ENCODE measurements at places on chromosomes 12 and 14.

DNA sequence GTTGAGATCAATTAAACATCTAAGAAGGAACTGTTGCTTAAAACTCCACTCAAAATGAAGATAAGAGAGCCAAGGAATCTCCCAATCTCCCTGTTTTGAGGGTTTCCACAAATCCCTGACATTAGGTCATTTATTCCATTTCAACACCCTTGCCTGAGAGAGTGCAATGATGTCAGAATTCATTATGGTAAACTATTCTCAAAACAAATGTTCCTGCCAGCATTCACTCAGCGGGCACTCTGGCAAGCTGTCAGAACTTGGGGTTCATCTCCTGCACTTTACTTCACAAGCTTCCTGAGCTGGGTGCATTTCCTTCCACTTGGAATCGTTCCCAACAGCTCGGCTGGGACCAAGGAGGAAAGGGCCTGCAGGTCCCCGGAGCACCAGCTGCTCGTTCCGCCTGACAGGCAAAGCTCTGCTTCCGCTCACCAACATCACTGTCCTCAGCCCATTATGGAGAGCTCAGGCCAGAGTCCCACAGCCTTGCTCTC, 117.8 kb downstream of the TTC7B start:
- DNase-seq: no peak

GRCh38 chr12:90401185-90401584, 553.8 kb downstream of the CCER1 start:
- DNase-seq: no peak

DNA sequence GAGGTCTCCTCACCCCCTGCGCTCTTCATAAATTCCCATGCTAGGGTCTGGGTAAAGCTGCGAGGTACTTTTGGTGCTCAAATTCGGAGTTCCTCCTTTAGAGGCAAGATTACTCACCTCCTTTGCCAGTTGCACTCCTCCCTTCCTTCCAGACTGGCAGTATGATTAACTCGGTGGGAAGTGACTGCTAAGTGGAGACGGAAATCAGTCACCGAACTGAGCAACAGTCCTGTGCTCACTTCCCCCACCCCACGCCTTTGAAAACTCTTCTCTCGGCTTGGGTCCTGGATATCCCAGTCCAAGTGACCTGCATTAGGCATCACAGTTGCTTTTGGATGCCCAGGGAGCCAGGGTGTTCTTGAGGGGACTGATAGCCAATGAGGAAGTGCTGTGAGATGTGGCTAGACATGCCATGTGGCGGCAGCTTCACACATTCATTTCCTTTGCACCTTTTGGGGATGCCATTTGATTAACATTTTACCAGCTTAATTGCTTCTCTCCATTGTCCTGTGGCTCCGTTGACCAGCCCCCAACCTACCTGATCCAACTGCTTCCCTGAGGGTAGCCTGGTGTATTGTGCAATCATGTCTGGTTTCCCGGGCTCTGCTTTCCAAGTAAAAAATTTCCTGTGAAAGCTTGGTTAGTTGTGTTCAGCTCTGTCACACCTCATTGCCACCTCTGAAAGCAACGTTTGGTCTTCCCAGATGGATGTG, 840 bp downstream of the PNP start:
- peak; percentile 38 for DNase-seq

- peak; percentile 12 for DNase-seq
Observed at GRCh38 chr14:53180272-53181221, 27.4 kb upstream of the DDHD1 start.

- no peak for DNase-seq
Observed at GRCh38 chr12:109900752-109901580, 892 bp downstream of the TCHP start.

- DNase-seq: no peak
Observed at GRCh38 chr14:19771895-19772430, 1.3 kb upstream of the OR4M1 start.

DNA sequence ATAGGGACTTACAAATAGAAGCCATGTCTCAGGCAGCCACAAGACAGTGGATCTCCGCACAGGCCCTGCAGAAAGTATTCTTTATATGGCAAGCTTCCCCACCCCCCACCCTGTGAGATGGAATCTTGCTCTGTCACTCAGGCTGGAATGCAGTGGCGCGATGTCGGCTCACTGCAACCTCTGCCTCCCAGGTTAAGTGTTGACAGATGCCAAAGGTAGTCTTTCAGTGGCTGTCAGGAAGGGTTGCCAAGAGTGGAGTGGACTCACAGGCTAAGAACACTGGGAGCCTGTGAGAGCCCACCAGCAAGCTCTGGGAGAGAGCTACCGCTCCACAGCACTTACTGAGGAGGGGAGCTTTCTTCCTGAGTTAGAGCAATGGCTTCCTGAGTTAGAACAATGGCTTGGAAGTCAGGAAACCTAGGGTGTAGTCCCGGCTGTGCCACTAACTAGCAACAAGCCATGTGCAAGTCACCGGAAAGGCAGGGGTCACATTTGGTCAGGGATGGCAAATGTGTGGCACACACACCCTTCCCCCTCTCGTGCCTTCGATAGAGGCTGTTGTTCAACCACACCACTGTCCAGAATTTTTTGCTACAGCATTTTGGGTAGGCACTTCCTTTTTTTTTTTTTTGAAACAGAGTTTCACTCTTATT, 2.6 kb downstream of the RNASE1 start:
- no peak for DNase-seq

GRCh38 chr12:4763549-4763948, 43.3 kb downstream of the GALNT8 start:
- no peak for DNase-seq

GRCh38 chr14:102819176-102819628, 42.0 kb downstream of the TRAF3 start:
- DNase-seq: peak; percentile 22

DNA sequence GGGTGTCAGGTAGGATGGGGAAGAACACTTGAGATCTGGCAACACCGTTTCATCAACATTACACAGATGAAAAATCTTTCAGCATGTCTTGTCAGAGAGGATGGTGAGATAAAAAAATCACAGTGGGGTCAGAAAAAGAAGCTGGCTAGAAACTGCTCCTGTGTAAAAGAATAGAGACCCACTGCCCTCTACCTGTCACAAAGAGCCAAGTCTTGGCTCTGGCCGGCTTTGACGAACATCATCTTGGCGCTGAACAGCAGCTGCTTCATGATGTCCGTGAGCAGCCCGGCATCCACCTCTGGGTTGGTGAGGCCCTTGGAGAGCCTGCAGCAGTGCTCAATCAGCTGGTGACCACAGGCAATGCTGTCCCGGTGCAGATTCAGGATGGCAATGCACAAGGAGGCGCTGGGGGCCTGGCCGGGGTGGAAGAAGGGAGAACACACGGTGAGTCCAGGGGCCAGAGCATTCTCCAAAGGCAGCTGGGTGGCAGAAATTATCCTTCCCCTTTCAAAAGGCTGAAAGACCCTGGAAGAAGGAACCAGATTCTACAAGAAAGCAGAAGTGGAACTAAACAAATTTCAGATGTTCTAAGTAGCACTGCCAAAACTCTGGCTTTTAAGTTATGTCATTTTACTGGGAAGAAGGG, 50.2 kb downstream of the ZFYVE26 start:
- no peak for DNase-seq

DNA sequence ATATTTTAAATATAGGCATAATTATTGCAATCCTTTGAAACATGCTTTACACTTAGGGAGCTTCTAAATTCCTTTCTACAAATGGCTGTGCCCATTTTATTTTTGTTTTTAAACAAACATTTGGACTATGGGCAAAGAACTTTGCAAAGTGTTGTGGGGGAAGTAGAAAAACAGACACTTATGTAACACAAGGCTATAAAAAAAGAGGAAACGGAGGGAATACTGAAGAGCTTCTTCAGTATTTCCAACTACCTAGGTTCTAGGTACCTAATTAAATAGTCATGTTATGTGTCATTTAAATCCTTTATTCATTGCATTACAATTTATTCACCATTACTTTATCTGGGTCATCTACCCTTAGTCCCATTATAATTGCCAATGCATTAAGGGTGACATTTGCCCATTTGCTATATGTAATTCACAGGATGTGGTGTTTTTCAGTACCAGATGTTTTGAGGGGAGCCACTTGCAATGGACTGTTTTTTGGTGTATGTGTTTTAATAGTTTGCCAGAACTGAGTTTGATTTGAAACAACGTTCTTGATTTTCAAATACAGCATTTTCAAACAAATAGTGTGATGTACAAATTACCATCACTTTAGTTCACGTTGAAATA, 1.5 kb upstream of the MSRB3 start:
- no peak for DNase-seq

- DNase-seq: no peak
Observed at GRCh38 chr12:109607618-109608017, 34.0 kb downstream of the MVK start.

GRCh38 chr14:50022661-50023060, 93.7 kb downstream of the VCPKMT start:
- DNase-seq: no peak

GRCh38 chr14:106556665-106557289, 1030.4 kb downstream of the TMEM121 start:
- DNase-seq: peak; percentile 59

GRCh38 chr12:92899386-92900001, 29.6 kb downstream of the EEA1 start:
- no peak for DNase-seq

- DNase-seq: peak; percentile 10
Observed at GRCh38 chr12:62210422-62210821, 49.8 kb upstream of the USP15 start.

DNA sequence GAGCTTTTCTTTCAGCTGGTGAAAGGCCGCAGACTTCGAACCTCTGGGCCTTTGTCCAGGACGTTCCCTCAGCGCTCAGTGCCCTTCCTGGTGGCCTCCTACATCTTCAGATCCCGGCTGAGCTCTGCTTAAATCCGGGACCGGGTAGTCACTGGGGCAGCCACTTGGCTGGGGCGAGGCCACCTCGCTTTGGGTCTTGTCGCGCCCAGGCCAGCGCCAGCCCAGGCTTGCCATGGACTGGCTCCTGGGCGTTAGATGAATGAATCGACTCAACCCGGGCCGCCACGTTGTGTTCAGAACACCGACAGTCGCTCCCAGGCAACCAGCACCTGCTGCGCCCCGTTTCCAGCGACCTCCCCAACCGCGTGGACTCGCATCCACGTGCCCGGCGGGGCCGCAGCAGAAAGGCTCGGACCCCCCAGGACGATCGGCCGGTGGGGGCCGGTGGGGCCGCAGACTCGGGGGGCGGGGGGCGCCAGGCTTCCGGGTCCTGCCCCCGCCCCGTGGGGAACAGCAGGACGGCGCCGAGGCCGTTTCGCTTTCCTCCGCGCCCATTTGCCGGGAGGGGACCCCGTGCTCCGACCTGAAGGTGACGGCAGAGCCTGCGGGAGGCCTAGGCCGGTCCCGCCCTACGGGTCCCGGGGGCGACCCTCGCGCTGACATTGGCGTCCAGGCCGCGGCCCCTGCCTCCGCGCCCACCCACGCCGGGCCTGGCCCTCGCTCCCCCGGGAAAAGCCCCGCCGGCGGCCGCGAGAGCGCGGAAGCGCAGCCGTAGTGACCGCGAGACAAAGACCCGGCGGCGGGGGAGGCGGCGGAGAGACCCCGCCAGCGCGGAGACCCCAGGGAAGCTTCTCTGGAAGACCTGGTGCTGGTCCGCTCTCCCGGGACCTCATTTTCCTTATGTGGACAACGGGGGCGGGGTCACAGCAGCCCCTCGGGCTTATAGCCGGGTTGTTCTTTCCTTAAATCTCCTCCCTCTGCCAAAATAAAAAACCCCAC, 37.3 kb upstream of the RCOR1 start:
- DNase-seq: peak; percentile 48

- DNase-seq: no peak
Observed at GRCh38 chr12:115375186-115375991, 691.4 kb upstream of the TBX3 start.

- DNase-seq: no peak
Observed at GRCh38 chr12:131641315-131641714, 69.6 kb upstream of the SFSWAP start.

GRCh38 chr12:46383654-46384450, 11.3 kb upstream of the SLC38A2 start:
- peak; percentile 49 for DNase-seq

DNA sequence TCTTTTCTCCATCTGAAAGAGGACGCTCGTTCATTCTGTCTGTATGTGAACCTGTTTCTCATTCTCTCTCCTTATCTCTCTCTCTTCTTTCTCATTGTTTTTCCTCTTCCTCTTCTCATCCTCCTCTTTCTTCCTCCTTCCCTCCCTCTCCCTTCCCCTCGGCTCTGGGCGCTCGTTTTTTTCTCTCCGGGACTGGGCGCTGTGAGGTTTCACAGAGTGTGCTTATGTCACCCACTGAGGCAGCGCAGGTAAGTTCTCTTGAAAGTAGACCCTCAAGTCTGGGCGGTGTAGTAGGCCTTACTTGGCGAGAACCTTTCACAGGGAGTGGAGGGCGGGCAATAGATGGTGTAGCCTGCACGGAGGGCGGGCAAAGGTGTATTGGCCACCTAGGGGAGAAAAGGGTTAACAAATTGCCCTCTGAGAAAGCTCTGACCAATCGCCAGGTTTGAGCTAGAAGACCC, 4.5 kb upstream of the SIX1 start:
- DNase-seq: no peak

GRCh38 chr14:84544486-84545131, 985.3 kb upstream of the FLRT2 start:
- no peak for DNase-seq

- DNase-seq: no peak
Observed at GRCh38 chr12:107459641-107460040, 226.0 kb upstream of the PWP1 start.

- no peak for DNase-seq
Observed at GRCh38 chr12:52351196-52352059, 15.9 kb downstream of the KRT85 start.

- DNase-seq: no peak
Observed at GRCh38 chr12:56152756-56153677, 630 bp downstream of the MYL6B start.

DNA sequence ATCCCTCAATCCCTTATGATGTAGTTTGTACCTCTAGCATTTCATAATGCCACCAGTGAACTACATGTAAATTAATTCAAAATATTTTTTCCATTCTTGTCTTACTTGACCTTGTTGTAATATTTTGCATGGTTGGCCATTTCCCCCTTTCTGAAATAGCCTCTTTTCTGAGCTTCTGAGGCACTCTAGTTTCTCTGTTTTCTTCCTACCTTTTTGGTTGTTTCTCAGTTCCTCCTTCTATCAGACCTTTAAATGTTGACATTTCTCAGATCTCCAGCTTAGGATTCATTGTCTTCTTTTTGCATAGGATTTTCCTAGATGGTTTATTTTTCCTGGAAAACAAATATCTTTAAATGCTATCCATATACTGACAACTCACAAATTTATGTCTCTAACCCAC, 9.8 kb upstream of the RMST start:
- no peak for DNase-seq
